ENCODE measurements at places on chromosomes 12 and 14.
A peak's percentile ranks its signal among the peaks of the same experiment; 100 is the strongest.

- no peak for DNase-seq
These were observed 30.3 kb downstream of the PITPNM2 start for GRCh38 chr12:123120452-123121166.

DNA sequence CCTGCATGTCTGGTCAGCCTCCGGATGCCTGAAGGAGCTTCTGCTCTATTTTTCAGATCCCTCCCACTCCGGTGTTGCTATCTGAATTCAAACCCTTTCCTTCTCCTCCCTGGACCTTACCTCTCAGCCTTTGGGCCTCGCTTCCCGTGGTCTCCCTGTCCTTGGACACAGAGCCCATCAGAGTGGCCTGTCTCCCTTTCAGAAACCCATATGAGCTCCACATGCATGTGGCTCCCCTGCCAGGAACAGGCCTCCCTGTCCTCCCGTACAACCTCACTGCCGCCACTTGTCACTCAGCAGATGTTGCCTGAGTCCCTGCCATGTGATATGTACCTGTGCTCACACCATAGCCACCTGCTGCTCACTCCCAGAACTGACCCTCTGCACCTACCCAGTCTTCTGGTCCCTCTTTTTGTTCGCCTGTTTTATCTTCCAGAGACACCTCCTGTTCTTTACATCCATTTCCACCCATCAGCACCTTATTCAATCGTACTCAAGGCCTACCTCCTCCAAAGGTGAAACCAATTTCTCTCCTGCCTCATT, 182.5 kb downstream of the ZFP36L1 start:
- no peak for DNase-seq

GRCh38 chr14:68285421-68286179, 466.0 kb downstream of the RAD51B start:
- DNase-seq = peak; percentile 86

- no peak for DNase-seq
These were observed 31.5 kb upstream of the ANO6 start for GRCh38 chr12:45184147-45184963.

- no peak for DNase-seq
These were observed 89.3 kb upstream of the NAP1L1 start for GRCh38 chr12:76173756-76174155.

- DNase-seq = no peak
These were observed 13.9 kb downstream of the SLC35E3 start for GRCh38 chr12:68759852-68760251.

GRCh38 chr12:83619973-83620372, 933.3 kb downstream of the TMTC2 start:
- no peak for DNase-seq

GRCh38 chr14:56189307-56189706, 71.1 kb downstream of the PELI2 start:
- no peak for DNase-seq

GRCh38 chr12:11580125-11580751, 69.2 kb upstream of the ETV6 start:
- DNase-seq = peak; percentile 78

- no peak for DNase-seq
These were observed 334.6 kb upstream of the FKBP4 start for GRCh38 chr12:2460051-2460670.

DNA sequence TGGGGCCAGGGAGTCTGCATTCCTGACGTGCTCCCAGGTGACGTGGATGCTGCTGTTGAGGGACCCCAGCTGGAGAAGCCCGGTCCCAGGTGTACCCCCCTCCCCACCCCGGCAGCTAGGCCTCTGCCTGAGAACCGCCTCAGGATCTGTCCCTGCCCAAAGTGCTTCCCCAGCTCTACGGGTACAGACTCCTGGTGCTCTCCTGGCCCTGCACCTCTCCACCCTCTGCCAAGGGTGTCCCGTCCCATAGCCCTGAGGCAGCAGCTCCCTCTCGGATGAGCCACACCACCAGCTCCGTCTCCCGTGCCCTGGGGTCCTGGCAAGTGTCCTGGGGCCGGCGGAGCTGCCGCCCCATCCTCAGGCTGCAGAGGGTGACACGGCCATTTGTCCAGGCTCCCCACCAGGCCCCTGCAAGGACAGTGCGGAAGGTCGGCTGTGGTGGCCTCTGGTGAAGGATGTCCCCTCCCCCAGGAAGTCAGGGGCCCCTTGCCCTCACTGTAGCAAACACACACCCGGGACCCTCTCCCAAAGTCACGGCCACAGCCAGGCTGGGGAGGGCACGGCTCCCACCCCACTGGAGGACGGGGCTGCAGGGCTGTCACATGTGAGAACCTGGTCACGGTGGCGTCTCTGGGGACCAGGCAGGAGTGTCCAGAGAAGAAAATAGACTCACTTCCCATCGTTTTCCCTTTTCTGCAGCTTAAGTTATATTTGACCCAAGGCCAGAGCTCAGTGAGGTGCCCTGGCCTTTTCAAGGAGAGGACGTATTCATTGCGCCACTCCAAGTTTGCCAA, 74.4 kb upstream of the FBRSL1 start:
- no peak for DNase-seq

- DNase-seq = no peak
These were observed 89.7 kb downstream of the PTCSC3 start for GRCh38 chr14:36086629-36087395.

DNA sequence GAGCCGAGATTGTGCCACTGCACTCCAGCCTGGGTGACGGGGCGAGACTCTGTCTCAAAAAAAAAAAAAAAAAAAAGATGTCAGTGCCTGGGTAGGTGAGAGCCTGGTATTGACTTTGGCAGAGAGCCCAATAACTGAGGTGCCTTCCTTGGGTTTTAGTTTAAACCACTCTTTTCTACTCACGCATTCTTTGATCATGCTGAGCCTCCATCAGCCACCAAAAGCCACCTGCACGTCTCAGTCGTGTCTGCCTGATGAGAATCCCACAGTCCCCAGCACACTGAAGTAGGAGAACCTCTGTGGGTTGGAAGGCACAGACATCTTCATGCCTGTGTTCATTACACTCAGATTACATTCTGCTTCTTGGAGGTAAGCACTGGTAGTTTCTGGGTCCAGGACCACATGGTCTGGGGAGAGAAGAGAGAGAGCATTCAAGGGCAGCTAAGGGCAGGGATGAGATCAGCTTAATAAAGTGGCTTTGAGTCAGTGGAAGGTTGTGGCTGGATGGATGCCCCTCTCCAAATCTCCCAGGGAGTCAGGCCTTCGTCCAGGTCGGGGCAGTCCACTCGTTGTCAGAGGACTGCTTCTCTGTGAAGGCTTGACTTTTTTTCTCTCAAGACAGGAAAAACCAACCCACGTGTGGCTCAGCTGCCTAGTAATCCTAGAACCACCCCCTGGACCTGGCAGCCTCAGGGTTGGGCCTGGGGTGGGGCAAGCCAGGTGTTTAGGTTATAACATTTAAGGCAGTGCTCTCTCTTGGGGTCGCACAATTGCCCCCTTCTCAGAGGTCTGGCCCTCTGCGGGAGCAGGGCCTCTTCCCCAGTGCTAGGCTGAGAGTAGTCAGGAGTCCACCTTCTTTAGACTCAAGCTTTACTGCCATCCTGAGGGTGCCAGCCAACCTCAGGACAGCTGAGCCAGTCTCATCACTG, 32.6 kb upstream of the MAX start:
- DNase-seq = no peak

DNA sequence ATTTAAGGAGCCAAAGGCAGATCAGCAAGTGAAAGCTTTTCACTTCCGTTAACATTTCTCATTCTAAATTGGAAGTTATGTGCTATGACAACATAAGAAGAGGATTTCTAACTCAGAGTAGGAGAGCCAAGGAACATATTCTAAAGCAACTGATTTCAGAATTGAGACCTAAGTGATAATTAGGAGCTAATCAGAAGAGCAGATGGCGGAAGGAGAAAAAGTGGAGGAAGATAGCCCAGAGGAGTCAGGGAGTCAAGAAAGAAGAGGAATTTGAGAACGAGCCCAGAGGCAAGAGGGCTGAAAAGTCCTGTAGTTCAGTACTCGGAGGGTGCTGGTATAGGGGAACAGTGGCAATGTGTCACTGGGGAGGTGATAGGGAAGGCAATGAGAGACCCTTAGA, 162.4 kb downstream of the CNTN1 start:
- DNase-seq = no peak

DNA sequence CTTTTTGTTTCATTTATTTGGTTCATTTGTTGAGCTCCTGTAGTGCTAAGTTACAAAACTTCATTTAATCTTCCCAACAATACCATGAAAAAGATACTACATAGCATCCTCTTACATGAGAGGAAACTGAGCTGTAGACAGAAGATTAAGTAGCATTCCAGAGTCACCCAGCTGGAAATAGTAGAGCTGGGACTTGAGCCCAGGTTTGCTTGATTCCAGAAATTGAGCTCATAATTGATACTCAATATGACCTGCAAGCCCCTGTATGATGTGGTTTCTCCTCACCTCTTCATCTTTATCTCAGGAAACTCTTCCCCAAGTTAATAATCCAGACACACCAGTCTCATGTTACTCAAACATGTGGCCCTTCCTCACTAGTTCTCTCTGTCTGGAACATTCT, 87.0 kb upstream of the DAAM1 start:
- no peak for DNase-seq

DNA sequence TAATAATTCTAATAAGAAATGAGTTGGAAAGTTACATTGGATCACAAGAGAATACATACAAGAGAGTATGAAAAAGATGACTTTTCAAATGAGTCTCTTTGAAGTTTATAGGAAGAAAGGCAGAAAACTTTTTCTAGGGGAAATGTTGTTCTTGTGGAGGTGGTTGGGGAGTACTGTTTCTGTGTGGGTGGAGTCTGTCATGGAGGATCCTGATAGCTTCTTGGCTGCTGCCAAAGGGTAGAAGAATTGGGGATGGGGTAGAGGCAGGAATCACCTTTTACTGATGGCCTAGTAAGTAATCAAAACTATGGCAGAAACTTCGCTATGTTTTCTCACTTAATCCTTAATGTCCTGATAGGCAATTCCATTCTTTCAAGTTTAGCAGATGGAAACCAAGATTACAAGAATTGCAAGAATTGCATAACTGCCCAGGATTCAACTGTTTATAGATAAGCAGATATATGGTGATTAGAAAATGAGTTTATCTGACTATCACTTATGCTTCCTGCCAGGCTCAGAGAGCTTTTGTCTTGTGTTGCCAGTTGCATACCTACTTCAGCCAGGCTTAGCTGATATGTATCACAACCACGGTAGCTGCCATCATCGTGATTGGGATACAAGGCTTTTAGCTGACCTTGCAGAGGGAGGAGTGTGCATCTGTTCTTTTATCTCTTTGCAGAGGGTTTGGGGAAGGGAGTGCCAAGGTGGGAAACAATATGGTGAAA, 463.9 kb downstream of the TMTC2 start:
- DNase-seq = no peak

GRCh38 chr12:10395390-10395998, 5.7 kb upstream of the KLRK1 start:
- DNase-seq = no peak

GRCh38 chr12:11927286-11927935, 143.3 kb upstream of the BCL2L14 start:
- DNase-seq = no peak

GRCh38 chr12:79420146-79420618, 270.6 kb downstream of the PAWR start:
- no peak for DNase-seq
